Adrenal gland (tissue), 19 donors: ENCODE measurements at places on chromosomes 16 and 17. TPM values are rescaled to one million over a fixed set of nuclear protein-coding genes. Genes with fewer than 3 reads are reported as not detected.
A peak's percentile ranks its signal among the peaks of the same experiment; 100 is the strongest.

GRAPL gene
- total RNA-seq: 0.78 TPM

FN3K gene
- total RNA-seq: 136 TPM

GCGR gene
- 0.22 TPM for total RNA-seq

DNA sequence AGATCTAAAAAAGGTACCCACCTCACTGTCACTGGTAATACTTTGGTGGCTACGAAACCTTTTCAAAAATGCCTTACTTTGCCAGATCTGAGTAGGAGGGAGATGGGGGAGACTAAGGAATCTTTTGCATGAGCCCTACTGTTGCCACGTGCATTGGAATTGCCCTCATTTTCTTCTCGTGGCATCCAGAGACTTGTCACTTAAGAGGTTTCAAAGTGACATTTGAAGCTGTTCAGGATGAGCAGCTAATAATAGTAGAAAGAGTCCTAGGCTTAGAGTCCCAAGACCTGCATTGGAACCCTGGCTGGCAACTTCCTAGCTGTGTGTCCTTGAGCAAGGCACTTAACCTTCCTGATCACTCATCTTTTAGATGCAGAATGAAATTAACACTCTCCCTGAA lies 43.5 kb downstream of the GPRC5B start:
- DNase-seq: no peak

GRCh38 chr17:65664266-65664665 lies 102.8 kb upstream of the AXIN2 start:
- no peak for DNase-seq

DNA sequence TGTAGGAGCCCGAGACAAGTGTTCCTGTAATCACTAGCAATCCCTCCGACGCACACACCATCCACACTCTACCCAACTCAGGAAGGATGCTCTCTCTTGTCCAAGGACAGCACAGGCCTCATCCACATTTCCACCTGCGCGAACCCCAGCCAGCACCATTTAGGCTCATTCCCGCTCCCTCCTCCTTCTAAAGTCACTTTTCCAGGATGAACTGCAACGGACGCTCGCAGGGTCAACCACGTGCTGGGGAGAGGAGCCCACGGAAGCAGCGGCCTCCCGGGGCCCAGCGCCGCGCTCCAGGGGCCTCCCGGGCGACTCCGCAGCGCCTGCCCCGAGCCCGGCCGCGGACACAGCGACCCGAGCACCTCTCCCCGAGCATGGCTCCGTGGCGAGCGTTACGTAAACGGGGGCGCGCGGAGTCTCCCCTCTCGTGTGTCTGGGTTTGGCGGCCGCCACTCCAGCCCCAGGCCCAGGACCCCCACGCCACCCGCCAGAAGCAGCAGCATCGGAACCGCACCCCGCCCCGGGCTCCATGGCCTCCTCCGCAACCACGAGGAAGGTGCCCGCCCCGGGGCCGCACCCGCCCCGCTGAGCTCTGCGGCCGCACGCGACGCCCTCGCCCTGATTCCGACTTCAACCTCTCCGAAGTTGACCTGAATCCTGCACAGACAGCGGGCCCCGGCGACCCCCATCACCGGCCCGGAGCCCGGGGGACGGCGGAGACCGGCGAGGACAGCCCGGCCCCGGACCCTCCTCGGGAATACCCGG lies 668 bp downstream of the USP36 start:
- DNase-seq: peak; percentile 49

DNA sequence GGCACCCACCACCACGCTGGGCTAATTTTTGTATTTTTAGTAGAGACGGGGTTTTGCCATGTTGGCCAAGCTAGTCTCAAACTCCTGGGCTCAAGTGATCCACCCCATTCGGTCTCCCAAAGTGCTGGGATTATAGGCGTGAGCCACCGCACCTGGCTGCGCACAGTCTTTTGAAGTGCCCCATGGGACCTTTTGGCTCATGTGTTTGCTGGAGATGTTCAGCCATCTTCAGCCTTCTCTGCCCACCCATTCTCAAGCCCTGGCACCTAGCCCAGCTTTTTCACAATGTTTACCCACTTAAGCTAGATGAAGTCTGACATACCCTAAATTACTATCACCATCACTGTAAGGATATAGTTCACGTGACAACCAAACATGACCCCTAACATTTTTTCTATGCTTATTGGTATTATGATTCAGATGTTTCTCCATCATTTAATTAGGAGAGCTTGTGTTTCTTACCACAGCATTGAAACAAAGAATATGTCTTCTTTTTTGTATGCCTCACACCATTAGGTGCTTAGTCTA lies 32.3 kb downstream of the PECAM1 start:
- no peak for DNase-seq
